Psoas muscle (tissue), 8 donors: ENCODE measurements at places on chromosomes 1 and 21.

- no peak for DNase-seq
These were observed 79.5 kb downstream of the NRIP1 start for GRCh38 chr21:14985306-14985705.

DNA sequence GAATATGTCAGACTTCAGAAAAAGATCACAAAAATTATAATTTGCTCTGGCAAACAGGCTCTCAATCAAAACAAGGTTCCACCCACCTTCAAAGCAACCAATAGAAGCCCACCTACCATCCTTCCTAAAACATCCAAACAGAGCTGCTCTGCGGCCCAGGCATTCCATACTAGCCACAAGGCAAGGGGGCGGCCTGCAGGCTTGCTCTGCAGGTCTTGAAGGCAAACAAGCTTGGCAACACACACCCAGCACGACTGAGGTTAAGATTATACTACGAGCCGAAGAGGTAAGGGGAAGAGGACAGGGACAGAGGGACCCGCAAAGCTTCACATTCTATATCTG is 207.3 kb downstream of the SLC45A1 start:
- DNase-seq = no peak

GRCh38 chr1:62516600-62516999 is 79.8 kb downstream of the USP1 start:
- no peak for DNase-seq

- DNase-seq = no peak
These were observed 10.7 kb upstream of the BSDC1 start for GRCh38 chr1:32404946-32405345.

GRCh38 chr1:171622152-171622462 is at the start of gene MYOCOS:
MYOCOS (plus strand) TSS chr1:171622243; CDS start chr1:171623884, 1,641 bp downstream.
- no peak for DNase-seq

- DNase-seq = no peak
These were observed 5.5 kb upstream of the ANKRD35 start for GRCh38 chr1:145891143-145891542.

- no peak for DNase-seq
These were observed 6.6 kb downstream of the FMO1 start for GRCh38 chr1:171254859-171255258.

DNA sequence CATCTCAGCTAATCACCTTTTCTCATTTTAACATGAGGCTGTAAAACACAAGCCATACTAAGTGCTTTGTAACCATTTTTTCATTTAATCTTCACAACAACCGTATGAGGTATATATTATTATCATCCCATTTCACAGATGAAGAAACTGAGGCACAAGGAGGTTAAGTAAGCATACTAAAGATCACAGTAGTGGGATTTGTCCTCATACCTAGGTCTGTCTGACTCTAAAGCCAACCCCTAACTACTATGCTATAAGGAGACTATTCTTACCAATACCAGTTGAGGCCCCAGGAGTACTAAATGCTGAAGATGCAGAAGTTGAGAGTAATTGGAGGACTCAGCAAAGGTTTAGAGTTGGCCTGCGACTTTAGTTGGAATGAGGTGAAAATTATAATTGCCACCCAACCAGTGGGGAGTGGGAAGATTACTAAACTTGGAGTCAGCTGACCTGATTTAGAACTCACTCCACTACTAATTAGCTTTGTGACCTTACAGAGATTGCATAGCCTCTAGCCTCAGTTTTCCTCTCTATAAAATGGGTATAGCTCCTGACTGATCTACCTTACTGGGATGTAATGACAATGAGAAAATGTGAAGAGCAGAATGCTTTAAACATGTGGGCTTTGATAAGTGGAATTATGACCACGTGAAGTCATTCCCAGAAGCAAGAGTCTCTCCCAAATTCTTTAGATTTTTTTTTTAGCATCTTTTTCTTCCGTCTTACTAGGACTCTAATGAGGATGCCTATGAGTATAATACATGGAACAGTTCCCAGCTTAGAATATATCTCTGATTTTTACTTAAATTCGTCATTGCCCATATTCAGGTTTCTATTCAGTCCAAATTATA is 85.8 kb upstream of the IPO9 start:
- DNase-seq = no peak

DNA sequence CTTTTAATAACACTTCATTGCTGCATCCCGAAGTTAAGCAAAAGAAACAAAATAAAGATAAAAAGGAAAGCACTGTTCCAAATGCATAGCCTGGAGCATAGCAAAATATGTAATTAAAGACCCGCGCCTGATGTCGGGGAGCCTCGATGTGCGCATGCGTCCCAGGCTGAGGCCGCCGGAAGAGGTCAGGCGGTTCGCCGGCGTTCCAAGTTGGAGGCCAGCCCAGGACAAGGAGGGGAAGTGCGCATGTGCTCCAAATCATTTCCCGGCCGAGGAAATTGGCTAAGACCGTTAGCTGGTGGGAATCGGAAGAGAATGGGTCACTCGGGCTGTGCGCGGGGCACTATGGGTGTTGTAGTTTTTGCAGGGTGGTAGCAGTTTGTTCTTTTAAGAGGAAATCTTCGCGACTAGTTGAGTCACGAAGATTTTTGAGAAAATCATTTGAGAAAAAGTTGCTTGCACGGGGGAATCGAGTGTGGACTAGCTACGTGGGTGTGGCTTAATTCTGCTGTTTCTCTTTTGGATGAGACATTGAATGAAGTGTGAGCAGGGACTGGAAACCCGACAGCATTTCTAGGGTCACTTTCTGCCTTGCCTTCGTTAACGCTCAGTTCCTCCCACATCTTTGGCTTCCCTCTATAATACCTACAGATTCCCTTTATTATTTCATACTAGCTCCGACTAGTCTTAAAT is 31.0 kb upstream of the CD1D start:
- peak; percentile 98 for DNase-seq

DNA sequence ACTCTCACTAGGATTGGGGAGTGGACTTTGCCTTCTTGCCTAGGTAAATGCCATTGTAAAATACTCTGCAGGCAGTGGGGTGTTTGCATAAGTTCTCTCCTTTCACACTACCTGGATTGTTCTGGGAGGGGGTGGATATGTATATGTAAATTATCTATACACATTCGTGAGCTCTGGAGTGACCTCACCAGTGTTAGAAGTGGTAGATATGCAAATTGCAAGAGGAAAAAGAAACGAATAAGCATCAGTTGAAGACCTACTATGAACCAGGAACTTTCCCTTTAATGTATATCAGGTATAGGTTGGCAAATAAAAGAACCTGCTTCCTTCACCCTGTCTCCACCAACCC is 1.5 kb upstream of the ARHGEF11 start:
- DNase-seq = no peak

DNA sequence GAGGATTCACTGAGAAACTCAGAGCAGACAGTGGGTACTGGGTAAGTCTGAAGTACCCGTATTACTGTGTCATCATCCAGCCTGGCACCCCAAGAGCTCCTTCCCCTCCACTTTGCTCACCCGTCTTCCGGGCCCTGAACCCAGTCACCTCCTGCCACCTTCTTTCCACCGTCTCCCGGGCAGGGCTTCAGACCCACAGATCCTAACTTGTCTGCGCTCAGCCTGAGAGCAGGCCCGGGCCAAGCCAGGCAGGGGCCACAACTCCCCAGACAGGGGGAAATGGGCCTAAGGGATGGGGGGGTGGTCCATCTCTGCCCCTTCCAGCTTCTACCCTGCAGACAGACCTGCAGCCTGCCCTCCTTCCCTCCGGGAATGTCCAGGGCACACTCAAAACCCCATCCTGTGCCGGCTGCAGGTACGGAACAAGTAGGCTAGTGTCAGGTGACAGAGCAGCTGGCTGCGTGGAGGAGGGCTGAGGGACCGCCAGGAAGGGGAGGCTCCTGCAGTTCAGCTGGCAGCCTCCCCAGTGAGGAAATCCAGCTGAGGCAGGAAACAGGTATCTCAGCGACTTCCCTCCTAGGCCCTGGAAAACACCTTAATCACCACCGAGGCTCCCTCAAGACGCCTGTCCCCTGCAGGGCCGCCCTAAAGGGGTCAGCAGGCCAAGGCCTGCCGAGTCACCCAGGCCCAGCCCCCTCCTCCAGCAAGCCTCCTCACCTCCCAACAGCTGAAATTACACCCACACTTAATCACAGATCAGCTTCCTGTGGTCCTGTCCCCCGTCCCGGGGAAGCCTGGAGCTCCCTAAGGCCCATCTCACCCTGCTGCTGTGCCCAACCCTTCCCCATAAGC is 3.5 kb downstream of the HSPG2 start:
- peak; percentile 83 for DNase-seq

- no peak for DNase-seq
These were observed 258.3 kb downstream of the SPATA17 start for GRCh38 chr1:217889401-217889800.

GRCh38 chr1:203336097-203336496 is 14.8 kb downstream of the FMOD start:
- DNase-seq = no peak

DNA sequence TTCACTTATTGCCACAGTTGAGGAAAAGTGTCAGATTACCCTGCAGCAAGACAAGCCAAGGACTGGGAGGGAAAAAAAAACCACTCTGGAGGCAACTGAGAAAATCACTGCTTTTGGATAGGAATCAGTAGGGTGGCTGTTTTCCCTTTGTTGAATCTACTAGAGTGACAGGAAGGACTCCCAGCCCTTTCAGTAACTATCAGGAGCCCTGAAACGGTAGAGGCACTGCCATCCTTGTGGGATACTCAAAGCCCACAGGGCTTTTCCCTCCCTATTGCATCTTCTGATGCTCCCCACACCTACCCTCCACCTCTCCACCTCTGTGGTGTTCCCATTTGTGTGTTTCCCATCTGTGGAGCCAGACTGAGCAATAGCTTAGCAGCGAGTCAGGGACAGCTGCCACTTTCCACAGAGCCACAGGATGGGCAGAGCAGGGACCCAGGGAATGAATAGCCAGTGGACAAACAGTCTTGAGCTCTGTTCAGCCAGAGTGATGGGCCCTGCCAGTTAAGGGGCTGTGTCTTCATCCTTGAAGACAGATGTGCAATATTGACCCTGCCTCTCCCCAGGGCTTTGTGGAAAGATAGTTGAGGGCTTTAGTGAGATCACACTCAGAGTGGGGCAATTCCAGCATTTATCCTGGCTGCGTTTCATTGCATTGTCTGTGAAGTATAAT is 13.9 kb downstream of the UBIAD1 start:
- no peak for DNase-seq

GRCh38 chr1:51203121-51203873 is 32.8 kb upstream of the RNF11 start:
- no peak for DNase-seq

GRCh38 chr1:5404412-5405203 is 587.6 kb downstream of the NPHP4 start:
- no peak for DNase-seq

DNA sequence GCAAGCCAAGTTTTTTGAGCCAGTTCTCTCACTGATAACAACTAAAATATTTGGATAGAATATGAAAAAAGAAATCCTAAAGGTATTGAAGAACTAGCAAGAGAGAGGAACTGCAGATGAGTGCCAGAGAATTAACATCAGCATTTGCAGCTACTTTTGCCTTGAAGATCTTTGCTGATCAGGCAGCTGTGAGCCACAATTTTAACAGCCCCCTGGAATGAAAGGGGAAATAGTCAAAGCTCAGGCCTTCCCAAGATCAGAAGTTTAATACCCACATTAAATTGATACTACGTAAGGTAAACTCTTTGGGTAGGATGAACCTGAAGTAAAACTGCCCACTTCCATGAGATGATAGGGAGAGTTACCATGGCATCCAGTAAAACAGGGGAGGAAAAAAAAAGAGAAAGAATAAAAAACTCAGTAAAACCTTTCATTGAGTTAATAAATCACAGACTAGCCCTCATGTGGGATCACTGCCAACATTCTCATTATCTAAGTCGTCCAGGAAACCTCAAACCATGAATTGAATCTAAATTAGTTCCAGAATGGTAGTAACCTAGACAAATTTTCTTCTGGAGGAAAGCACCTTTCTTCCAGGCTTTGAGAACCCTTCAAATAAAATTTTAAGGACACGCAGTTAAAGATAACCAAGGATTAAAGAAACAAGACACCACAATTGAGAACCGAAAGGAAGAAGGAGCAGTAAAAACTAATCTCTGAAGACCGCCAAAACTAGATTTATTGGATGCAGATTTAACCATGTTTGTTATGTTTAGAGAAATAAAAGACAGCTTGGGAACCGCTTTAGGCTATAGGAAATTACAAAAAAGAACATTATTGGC is 28.3 kb downstream of the SCP2 start:
- DNase-seq = no peak

- DNase-seq = peak; percentile 64
These were observed 49.0 kb downstream of the SIM2 start for GRCh38 chr21:36747815-36748383.

- DNase-seq = no peak
These were observed 1.6 kb upstream of the IFNGR2 start for GRCh38 chr21:33401630-33401992.

DNA sequence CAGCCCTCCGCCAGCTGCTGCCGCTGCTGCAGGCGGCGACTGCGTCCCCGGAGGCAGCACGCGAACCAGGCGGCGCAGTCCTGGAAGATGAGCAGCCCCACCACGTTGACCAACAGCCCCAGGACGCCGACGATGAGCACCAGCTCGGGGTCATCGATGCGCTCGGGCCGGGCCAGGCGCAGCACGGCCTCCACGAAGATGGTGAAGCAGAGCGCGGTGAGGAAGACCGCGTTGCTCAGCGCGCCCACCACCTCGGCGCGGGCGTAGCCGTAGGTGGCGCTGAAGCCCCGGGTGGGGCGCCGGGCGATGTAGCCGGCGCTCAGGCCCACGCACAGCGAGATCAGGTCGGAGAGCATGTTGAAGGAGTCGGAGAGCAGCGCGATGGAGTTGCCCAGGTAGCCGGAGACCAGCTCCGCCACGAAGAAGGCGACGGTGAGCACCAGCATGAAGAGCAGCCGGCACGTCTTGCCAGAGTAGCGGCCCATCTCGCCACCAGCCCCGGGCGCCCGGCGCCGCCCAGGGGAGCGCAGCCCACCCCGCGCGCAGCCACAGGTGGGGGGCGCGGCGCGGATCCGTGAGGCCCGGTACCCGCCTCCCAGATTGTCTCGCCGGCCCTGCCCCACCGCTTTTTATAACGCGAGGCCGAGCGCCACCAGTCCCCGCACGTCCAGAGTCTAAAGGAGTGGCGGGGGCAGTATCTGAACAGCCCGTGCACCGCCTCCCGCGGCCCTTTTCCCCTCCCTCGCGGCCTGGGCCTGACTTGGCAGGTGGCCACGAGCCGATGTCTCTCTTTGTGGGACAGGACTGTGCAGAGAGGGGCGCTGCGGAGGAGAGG is at the start of gene SLC30A10:
SLC30A10 (minus strand) TSS at position 602 of the 835 bp plus-strand sequence; CDS start at position 485, 117 bp downstream.
- peak; percentile 15 for DNase-seq

DNA sequence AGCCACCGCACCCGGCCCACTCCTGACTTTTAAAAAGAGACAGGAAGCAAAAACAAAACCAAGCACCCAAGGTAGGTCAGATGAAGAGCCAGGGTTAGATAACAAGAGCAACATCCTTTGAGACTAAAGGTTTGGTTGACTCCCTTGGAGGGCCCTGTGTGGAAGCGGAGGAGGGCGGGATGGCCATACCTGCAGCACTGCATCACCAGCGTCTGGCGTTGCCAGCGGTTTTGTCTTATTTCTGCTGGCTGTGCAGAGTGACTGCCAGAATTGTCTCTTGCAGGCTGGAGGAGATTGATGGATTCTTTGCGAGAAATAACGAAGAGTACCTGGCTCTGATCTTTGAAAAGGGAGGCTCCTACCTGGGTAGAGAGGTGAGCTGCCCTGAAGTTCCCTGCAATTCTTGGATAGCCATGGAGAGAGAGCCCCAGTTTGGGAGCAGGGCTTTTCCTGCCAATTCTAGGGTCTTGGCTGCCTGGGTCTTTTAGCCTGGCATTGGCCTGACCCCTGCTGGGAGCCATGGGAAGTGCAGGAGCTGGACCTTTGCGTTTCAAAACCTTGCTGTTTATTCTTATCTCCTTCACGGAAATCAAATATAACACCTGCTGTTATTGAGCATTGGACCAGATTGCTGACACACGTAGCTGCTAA is 24.0 kb downstream of the QSOX1 start:
- DNase-seq = peak; percentile 75

GRCh38 chr1:234230414-234230862 is 142.8 kb upstream of the COA6 start:
- DNase-seq = no peak
